Cardiac muscle cell (in vitro differentiated cells and primary cell): ENCODE measurements at places on chromosomes 1 and 21.

- DNase-seq: peak; percentile 48
Measured at GRCh38 chr1:906600-907420, 16.9 kb upstream of the SAMD11 start.

DNA sequence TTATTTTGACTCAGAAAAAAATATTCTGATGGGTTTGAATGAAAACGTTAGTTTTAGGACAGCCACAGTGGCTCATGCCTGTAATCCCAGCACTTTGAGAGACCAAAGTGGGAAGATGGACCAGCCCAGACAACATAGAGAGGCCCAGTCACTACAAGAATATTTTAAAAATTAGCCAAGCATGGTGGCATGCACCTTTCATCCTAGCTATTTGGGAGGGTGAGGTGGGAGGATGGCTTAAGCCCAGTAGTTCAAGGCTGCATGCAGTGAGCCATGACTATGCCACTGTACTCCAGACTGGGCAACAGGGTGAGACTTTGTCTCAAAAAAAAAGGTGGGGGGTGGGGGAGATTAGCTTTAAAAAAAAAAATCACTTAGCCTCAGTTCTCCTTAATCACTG is 127.5 kb downstream of the LBR start:
- DNase-seq: no peak

- no peak for DNase-seq
Measured at GRCh38 chr1:244354810-244355278, 96.9 kb downstream of the ADSS2 start.

DNA sequence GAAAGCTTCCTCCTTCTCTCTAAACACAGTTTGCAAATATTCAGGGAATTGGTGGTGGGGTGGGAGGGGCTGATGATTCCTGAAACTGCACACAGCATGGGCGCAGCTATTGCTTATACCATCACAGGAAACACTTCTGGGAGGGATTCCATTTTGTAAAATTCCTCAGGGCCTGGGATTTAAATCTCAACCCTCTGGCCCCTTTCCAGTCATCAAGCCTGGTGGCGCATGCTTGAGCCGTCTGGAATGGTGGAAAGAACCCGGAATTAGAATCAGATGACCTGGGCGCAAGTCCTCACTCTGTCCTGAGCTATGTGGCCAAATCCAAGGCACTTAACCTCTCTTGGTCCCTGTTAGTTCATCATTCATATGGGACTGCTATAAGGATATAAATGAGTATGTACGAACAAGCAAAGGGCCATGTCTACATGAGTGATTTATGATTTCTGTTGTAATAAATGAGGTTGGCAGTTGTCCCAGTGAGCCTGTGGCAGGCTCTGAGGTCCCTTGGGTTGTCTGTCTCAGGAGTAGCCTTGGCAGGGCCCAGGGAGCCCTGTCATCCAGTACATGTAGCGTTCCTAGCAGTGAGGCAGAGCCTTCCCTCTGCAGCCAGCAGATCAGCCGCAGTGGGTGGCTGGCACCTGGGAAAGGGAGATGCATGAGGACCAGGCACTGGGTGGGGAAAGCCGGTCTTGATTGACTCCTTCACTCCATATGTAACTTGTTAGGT is 72.0 kb downstream of the MAN1C1 start:
- peak; percentile 70 for DNase-seq

- DNase-seq: no peak
Measured at GRCh38 chr1:115491298-115492018, 150.3 kb upstream of the VANGL1 start.

- DNase-seq: no peak
Measured at GRCh38 chr1:98211271-98211845, 290.5 kb upstream of the DPYD start.

DNA sequence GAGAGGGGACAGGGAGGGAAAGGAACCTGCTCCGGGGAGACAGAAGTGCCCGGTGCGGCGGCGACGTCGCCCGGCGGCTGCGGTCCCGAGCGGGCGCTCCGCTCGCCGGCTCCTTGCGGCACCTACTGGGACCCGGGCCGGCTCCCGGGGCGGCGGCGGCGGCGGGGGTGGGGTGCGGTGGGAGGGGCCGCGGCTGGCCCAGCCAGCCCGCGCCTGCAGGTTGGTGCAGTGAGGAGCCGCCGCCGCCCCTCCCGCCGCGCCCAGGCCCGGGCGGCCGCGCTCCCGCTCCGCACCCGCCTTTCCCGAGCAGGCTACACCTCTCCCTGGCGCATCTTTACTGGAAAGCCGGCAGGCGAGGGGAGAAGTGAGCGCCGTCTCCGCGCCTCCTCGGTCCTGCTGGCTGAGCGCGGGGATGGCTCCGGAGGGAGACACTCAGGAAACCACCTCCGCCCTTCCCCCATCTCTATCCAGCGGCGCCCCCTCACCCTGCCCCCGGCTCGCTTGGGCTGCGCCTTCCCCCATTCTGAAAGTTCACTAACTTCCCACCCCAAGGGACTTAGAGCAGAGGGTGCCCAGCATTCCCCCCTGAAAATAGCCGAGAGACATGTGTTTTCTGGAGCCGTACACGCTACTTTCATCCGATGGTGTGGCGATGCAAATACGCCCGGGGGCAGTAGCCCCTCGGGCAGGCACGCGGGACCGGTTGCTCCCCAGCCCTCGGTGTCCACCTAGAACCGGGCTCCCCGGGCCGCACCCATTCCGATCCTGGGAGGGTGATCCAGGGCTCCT is at the start of gene PLD5:
TSS of gene PLD5 (minus strand) at position 127 of the 789 bp plus-strand sequence.
- DNase-seq: peak; percentile 2

DNA sequence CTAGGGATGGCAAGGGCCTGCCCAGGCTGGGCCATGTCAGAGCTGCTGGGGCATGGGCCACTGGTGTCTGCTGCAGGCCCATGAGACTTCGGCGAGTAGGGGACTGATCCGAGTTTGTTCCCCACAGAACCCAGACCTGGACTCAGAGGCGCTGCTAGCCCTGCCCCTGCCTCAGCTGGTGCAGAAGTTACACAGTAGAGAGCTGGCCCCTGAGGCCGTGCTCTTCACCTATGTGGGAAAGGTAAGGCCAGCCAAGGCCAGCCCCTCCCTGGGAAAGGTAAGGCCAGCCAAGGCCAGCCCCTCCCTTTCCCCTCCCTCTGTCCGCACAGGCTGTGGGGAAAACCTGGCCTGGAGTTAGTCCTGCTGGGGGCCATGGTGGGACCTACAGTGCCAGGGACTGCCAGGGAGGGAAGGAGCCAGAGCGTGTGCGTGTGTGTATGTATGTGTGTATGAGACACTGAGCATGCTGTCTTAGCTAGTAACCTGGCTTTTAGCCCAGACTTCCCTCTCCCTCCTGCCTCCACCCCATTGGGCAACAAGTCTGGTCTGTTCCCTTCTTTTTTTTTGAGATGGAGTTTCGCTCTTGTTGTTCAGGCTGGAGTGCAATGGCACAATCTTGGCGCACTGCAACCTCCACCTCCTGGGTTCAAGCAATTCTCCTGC is 8.0 kb downstream of the FAAH start:
- DNase-seq: no peak

DNA sequence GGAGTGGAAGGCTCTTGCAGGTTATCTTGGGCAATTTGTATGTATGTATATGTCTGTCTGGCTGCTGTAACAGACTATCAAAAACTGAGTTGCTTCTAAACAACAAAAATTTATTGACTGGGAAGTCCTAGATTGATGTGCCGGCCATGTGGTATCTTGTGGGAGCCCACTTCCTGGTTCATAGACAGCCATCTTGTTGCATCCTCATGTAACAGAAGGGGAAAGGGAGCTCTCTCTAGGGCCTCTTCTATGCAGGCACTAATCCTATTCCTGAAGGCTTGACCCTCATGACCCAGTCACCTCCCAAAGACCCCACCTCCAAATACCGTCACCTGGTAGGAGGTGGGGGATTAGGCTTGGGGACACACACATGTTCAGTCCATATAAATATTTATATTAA is 9.2 kb downstream of the GIPC2 start:
- no peak for DNase-seq

- no peak for DNase-seq
Measured at GRCh38 chr21:45250914-45251634, 36.6 kb downstream of the POFUT2 start.

- DNase-seq: no peak
Measured at GRCh38 chr1:112472142-112472541, 36.6 kb upstream of the WNT2B start.

DNA sequence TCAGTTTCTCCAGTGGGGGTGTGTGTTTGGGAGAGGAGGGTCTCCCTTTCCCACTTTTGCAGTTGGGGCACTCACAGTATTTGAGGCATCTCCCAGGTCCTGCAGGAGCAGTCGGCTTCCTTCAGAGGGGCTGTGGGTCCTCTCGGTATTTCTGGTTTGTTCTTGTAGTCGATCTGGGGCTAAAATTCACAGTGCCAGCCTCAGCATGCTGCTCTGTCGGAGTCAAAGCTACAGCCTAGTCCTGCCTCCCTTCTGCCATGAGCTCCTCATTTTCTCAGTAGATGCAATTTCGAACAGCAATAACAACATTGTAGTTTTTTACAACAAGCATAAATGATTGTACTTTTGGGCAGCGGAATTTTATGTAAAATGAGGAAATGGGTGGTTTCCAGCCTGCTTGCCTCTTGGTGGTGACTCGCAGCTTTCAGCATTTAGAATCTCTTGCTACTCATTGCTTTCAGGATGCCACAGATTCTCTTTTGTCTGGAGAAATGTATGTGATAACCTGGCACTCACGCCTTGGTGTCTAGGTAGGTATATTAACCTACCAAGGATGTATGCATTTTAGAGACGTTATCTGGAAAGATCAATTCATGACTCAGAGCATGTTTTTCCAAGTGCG is 82.4 kb upstream of the C21orf91 start:
- no peak for DNase-seq

GRCh38 chr1:67659229-67659628 is 25.8 kb upstream of the GADD45A start:
- DNase-seq: no peak

- no peak for DNase-seq
Measured at GRCh38 chr21:34639250-34639649, 24.3 kb upstream of the RCAN1 start.

GRCh38 chr1:209655411-209656231 is 3.4 kb upstream of the LAMB3 start:
- DNase-seq: no peak

GRCh38 chr1:161787355-161787754 is 21.2 kb downstream of the ATF6 start:
- DNase-seq: no peak

DNA sequence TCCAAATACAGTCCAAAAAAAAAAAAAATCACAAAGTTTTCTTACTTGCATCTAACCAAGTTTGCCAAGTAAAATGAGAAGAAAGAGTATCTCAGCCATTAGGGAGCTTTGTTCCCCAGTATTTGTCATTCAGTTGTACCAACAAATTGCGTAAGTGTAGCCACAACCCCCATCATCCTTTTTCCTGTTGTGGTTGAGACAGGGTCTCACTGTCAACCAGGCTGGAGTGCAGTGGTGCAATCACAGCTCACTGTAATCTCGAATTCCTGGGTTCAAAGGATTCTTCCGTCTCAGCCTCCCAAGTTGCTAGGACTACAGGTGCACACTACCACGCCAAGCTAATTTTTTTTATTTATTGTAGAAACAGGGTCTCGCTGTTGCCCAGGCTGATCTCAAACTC is 9.5 kb downstream of the STX6 start:
- peak; percentile 70 for DNase-seq

DNA sequence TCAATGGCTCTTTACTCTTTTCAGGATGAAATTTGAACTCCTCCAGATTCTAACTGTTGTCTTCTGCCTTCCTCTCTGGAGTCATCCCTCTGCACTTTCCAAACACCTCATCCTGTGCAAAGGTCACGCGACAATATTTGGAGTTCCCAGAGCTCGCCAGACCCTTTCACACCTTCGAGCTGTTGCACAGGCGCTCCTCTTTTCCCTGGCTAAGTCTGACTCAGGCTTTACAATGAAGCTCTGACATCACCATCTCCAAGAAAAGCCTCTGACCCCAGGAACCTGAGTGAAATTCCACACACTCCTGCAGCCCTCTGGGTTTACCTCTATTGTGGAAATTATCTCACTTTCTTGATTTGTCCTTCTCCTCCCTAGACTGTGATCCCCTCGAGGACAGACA is 270.3 kb downstream of the RGS7 start:
- no peak for DNase-seq

- no peak for DNase-seq
Measured at GRCh38 chr1:245500546-245500945, 345.8 kb downstream of the KIF26B start.

- DNase-seq: no peak
Measured at GRCh38 chr1:193458628-193459027, 272.2 kb upstream of the B3GALT2 start.

DNA sequence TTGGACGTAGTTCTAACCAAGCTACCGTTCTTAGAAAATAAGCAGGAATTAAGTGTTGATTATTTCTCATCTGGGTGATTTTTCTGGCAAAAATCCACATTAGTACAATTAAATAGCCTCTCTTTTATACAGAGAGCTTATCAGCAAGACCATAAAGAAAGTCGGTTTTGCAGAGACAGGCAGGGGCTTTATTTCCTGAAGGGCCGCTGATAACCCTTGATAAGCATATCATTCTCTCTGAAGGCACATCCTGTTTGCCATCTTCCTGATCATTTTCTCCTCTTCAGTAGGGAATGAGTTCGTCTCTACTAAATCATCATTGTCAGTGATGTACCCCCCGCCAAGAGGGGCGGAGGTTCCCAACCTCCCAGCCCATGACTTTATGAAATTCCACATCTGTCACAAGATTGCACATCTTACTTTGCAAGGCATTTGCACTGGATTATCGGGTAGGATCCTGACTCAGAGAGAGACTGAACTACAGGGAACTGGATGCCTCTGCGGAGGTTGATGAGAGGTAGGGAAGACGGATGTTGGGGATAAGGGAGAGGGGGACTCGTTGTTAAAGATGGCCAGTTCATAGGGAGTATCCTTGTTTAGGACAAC is 115.7 kb downstream of the KCNJ6 start:
- no peak for DNase-seq

GRCh38 chr1:10975567-10976326 is 36.7 kb upstream of the TARDBP start:
- peak; percentile 70 for DNase-seq

DNA sequence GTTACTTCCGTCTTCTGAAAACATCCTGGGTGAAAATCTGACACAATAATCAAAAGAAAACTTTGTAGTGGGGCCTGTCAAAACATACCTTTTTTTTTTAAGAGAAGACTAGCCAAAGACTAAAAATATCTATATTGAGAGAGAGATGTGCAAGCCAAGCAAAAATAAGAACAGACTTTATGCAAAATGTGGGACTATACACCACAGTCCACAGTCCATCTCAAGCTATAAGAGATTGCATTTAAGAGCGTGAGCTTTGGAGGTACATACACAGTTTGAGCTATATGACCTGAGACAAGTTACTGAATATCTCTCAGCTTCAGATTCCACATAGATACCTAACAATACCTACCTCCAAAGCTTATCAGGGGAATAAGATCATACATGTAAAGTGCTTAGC is 64.9 kb upstream of the DYNLT5 start:
- DNase-seq: no peak

- no peak for DNase-seq
Measured at GRCh38 chr1:214324896-214325800, 44.2 kb downstream of the SMYD2 start.
